Left lung (tissue), 14 donors: ENCODE measurements at places on chromosomes 4 and X. TPM values are rescaled to one million over a fixed set of nuclear protein-coding genes. Genes with fewer than 3 reads are reported as not detected.

DNA sequence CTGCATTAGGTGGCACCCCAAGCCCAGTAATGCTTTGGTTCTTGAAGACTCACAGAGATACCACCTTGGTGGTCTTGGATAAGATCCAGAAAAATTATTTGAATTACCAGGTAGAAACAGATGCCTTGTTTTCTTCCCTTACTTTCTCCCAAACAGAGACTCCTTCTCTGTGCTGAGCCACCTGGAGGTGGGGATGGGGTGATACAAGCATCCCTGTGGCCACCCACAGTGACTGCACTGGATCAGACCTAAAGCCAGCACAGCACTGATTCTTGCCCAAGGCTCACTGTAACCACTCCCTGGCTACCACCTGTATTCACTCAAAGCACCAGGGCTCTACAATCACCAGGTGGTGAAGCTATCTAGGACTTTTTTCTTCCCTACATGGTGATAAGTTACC is 156.8 kb downstream of the TEX13A start:
- no peak overlapping the region for H3K27ac ChIP-seq
- H3K4me1 ChIP-seq: no peaks in the 10 kb centered on the region
- no peak overlapping the region for H3K4me3 ChIP-seq
- no peak for DNase-seq
- no peaks in the 10 kb centered on the region for H3K36me3 ChIP-seq

HPGDS gene
- total RNA-seq: 4.4 TPM

DNA sequence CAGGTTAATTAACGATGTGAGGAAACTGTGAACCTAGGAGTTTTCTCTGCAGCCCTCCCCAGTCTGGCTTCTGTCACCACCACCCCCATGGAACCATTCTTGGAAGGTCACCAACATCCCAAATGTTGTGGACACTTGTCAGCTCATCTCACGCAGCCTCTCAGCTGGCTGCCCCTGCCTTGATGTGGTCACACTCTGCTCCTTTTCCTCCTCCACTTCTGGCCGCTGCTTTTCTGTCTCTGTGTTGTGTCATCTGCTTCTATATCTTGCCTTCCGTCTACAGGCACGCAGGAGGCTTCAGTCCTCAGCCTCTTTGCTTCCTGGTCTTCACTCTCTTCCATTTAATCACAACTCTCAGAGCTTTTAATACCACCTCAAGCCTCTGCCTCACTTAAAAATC is 371.5 kb upstream of the SLIT2 start:
- no peaks in the 10 kb centered on the region for H3K36me3 ChIP-seq
- no peak overlapping the region for H3K27ac ChIP-seq

DNA sequence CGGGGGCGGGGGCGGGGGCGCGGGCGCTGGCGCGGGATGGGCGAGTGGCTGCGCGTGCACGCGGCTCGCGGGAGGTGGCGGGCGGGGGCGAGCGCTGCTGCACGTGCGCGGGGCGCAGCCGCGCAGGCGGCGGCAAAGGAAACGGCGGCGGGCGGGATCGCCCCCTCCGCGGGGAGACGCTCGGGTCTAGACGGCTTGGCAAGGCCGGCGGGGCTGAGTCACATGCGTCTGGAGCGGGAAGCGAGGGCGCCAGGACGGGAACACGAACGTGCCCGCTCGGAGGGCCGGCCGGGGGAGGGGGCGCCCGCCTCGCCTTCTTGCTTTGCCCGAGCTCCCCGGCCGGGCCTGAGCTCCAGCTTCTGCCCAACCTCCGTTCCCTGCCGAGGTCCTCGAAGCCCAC is 4.3 kb upstream of the HAUS7 start:
- no peaks in the 10 kb centered on the region for H3K27me3 ChIP-seq
- DNase-seq: no peak
- peak overlapping the region; percentile 20 for H3K4me3 ChIP-seq
- H3K36me3 ChIP-seq: no peaks in the 10 kb centered on the region

GRCh38 chr4:63528256-63528991 is 880.8 kb downstream of the TECRL start:
- no peak overlapping the region for H3K27ac ChIP-seq
- no peak overlapping the region for H3K4me3 ChIP-seq
- no peaks in the 10 kb centered on the region for H3K36me3 ChIP-seq
- no peaks in the 10 kb centered on the region for H3K4me1 ChIP-seq
- DNase-seq: no peak

- peak overlapping the region; percentile 21 for H3K4me3 ChIP-seq
- H3K27ac ChIP-seq: no peak overlapping the region
- peaks cover 42% of the 10 kb centered on the region for H3K27me3 ChIP-seq
- H3K36me3 ChIP-seq: no peaks in the 10 kb centered on the region
These were observed 615 bp downstream of the NEXMIF start for GRCh38 chrX:74924449-74925224.

DNA sequence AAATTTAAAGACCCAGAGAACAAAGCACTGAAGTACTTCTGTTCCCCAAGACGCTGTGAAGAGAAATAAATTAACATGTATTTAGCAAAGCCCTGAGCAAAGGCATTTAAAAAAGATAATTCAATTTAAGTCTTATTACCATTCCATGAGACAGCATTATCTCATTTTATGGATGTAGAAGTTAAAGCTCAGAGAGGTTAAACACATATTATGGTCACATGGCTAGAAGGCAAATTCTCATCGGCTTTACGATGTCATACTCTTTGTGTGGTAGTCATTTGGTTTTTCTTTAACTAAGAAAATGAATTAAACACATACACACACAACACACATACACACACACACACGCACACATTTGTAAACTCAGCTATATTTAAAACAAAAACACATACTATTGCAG is 262.7 kb downstream of the HS3ST1 start:
- H3K36me3 ChIP-seq: no peaks in the 10 kb centered on the region
- H3K27ac ChIP-seq: no peak overlapping the region
- DNase-seq: no peak

DNA sequence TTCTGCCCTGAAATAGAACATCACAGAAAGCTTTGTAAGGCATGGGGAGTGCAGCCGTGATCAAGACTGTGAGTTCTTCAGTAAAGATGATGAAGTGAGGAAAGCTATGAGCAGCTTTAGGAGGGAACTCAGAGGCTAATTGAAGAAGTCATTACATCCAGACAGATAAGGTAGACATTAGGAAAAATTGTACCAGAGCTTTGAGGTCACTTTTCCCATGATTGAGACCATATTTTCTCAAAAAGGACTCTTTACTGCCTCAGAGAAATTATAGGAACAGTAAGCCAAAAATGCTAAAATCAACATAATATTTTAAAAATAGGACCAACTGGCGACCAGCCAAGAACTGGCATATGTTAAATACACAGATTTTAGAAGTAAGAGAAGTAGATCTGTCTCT is 11.2 kb downstream of the CHST7 start:
- no peak overlapping the region for H3K27ac ChIP-seq
- H3K36me3 ChIP-seq: no peaks in the 10 kb centered on the region
- DNase-seq: no peak
- peaks cover 17% of the 10 kb centered on the region for H3K4me1 ChIP-seq
- H3K4me3 ChIP-seq: no peak overlapping the region

- H3K4me1 ChIP-seq: no peaks in the 10 kb centered on the region
- H3K4me3 ChIP-seq: no peak overlapping the region
- no peaks in the 10 kb centered on the region for H3K36me3 ChIP-seq
- no peak for DNase-seq
These were observed 61.0 kb upstream of the FTHL17 start for GRCh38 chrX:31132821-31133241.

DNA sequence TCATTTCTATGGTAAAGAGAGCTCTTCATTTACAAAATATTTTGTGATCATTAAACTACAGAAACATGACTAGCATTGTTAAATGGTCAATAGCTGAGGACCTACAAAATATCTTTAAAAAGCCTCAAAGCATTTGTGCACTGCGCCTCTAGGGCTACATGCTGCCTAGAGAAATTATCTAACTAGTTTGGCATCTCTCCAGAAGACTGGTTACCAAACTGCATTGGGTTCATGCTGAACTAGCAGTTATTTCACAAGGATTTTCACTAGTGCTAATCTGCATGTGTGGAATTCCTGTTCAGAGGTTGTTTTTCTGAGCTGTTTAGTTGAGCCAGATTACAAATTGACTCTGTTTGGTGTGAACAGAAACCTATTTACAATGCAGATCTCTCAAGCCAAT is 58.5 kb upstream of the PITX2 start:
- H3K27me3 ChIP-seq: no peaks in the 10 kb centered on the region
- H3K27ac ChIP-seq: no peak overlapping the region
- no peak for DNase-seq
- H3K4me3 ChIP-seq: no peak overlapping the region

DNA sequence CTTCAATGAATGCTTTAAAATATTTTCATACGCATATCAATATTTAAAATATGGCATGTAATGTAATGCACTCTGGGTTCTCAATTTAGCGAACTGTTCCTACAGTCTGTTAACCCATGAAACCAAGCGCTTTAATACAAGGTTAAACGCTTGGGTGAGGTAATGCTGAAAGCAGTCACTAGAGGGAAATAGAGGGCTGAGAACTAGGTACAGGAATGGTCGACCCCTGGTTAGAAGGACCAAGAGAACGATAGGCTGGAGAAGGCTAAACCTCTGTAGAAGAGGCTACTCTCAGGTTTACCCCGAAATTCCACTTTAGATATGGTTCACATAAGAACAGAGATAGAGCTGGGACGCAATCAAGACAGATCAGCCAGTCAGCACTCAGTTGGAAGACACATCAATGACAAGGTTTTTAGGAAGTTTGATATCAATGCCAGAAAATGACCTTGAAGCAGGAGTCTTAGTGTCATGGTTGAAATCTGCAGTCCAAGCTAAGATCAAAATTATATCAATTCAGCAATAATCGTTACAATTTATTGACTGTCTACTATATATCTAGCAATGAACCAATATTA is 26.9 kb downstream of the ARSJ start:
- peaks cover 10% of the 10 kb centered on the region for H3K4me1 ChIP-seq

DNA sequence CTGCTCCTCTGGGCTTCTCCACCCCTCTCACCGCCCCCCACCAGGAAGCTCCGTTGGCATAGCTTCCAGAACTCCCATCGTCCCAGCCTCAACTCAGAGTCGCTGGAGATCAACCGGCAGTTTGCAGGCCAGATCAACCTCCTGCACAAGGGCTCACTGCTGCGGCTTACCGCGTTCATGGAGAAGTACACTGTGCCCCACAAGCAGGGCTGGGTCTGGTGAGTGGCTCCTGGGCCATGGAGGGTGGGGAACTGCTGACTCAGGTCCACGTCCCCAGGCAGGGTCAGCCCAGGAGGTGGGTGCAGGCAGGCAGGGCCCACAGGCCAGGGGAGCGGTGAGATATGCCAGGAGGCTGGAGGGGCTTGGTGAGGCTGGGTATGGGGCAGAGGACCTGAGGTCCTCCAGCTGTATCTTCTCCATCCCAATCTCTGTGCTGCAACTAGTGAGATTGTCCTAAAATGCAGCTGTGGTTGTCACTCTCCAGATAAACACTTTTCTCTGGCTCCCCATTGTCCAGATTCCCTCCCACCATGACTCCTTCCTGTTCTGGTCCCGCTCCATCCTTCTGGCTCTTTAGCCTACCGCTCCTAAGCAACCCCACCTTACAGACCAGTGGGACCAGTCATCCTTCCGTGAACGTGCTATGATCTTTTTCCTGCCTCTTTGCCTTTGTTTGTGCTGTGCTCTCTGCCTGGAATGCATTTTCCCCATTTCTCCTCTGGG is 71.9 kb downstream of the STARD8 start:
- no peak for DNase-seq
- no peaks in the 10 kb centered on the region for H3K36me3 ChIP-seq
- no peak overlapping the region for H3K4me3 ChIP-seq
- no peak overlapping the region for H3K27ac ChIP-seq

DNA sequence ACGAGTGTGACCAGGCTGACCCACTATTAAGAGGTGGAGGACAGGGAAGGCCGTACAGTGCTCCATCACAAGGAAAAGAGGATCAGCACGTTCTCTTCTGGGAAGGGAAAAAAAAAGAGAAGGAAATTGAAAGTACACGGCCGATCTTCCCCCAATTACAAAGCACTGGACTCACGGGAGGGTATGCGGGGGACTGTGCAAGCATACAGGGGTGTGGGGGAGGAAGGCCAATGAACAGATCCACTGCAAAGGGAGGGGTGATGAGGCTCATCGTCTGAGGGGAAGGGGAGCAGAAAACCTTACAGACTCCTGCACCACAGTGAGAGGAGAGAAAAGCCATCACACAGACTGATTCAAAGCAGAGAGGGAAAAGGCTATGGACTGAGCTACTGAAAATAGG is 1.1 kb downstream of the ELK1 start:
- no peak overlapping the region for H3K27ac ChIP-seq
- no peaks in the 10 kb centered on the region for H3K4me1 ChIP-seq
- H3K27me3 ChIP-seq: no peaks in the 10 kb centered on the region
- peak overlapping the region; percentile 58 for H3K4me3 ChIP-seq
- no peak for DNase-seq

SLC2A9 gene
- 10.6 TPM for total RNA-seq

- no peak for DNase-seq
- H3K27ac ChIP-seq: no peak overlapping the region
- H3K27me3 ChIP-seq: no peaks in the 10 kb centered on the region
- no peaks in the 10 kb centered on the region for H3K4me1 ChIP-seq
- no peak overlapping the region for H3K4me3 ChIP-seq
- no peaks in the 10 kb centered on the region for H3K36me3 ChIP-seq
These were observed 38.3 kb downstream of the SPCS3 start for GRCh38 chr4:176358083-176358469.

DNA sequence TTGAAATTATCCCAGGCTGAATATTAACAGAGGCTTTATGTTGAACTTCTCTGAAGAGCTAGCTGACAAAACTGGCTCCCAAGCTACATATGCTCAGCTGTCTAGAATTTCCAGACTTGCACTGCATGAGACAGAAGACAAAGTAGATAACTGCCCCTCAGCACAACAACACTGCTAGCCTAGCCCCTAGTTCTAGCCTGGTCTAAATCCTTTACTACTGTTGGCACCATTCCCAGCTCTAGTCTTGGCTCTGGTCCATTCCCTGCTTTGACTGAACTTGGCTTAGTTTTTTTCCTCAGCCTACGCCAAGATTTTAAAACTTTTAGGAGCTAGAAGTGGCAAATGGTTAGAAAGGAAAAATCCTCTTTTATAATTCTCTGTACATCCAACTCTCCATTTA is 7.6 kb upstream of the OPHN1 start:
- DNase-seq: no peak
- no peak overlapping the region for H3K4me3 ChIP-seq
- H3K4me1 ChIP-seq: no peaks in the 10 kb centered on the region
- no peak overlapping the region for H3K27ac ChIP-seq
- peaks cover 3% of the 10 kb centered on the region for H3K27me3 ChIP-seq

DNA sequence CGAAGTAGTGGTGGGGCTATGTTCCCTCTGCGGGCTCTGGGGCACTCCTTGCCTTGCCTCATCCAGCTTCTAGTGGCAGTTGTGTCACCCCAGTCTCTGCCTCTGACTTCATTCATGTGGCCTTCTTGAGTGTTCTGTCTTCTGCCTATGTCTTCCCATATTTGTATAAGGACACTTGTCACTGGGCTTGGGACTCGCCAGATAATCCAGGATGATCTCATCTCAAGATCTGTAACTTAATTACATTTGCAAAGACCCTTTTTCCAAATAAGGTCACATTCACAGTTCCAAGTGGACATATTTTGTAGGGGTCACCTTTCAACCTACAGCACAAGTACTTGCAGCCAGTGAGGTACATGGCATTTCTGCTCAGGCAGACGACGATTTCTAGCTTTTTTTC is 30.3 kb upstream of the CLDN24 start:
- H3K4me1 ChIP-seq: peaks cover 16% of the 10 kb centered on the region
- no peaks in the 10 kb centered on the region for H3K27me3 ChIP-seq
- no peak for DNase-seq
- H3K36me3 ChIP-seq: no peaks in the 10 kb centered on the region
- H3K4me3 ChIP-seq: no peak overlapping the region

- no peaks in the 10 kb centered on the region for H3K27me3 ChIP-seq
- H3K27ac ChIP-seq: no peak overlapping the region
- no peak for DNase-seq
- no peaks in the 10 kb centered on the region for H3K36me3 ChIP-seq
These were observed 151.7 kb upstream of the MAOA start for GRCh38 chrX:43504394-43504793.
